RCC 7860 (cell line): ENCODE measurements at places on chromosomes 1 and 21.

DNA sequence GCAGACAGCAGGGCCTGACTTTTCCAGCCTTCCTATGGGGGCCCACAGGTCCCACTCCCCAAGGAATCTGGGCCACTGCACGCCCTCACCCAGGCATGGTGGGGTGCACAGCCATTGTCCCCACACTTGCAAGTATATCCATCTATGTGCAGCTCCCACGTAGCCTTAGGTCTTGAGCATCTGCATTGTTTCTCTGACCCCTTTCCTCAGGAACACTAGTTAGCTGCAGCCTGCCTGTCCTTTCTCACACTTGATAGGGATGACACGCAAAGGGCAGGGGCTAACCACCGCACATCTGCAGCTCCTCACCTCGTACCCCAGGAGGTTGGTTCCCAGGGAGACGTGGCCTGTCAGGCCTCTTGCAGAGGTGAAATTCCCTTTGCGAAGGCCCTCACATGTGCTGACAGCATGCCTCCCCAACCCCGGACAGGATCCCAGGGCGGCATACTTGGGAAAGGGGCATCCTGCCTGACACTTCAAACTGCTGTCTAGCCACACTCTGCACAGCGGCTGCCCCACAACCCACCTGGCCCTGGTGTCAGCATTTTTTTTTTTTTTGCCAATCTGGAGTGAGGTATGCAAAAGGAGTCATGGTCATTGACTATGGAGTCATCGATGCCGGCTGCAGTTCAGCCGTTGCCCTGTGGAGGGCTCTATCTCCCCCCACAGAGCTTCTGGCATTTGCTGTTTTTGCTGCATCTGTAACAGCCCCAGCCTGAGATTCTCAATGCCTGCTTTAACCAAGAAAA is 5.0 kb downstream of the JMJD4 start:
- peak; percentile 28 for DNase-seq

- DNase-seq: no peak
Observed at GRCh38 chr1:157399984-157400382, 152.3 kb downstream of the FCRL5 start.

DNA sequence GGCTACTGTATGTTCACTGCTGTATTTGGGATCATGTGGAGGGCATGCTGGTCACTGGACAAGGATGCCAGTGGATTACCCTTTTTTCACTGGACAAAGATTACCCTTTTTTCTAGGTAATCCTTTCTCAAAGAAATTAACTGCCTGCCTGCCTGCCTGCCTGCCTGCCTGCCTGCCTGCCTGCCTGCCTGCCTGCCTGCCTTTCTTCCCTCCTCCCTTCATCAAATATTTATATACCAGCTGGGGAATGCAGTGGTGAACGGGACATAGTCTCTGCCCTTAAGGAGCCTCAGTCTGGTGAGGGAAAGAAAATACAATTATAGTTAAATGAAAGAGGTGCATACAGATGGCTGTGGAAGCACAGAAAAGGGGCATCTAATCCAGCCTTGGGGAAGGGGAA is 85.0 kb downstream of the PGM1 start:
- DNase-seq: no peak

GRCh38 chr1:203408486-203409481 is 57.9 kb upstream of the FMOD start:
- peak; percentile 36 for DNase-seq

DNA sequence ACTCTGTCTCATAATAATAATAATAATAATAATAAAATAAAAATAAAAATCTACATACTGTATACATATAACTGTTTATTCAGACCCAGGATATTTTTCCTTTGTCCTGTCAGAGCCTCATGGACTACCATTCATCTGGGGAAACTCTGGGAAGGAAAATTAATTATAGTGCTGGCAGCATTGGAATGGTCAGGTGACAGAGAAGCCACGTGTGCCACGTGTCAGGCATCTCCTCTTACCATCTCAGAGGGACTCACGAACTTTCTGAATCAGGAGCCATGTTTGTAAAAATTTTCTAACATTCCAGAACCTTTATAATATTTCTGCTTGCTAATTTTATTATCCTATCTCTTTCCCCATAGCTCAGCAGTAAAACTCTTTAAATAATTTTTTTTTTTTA is 97.8 kb upstream of the HNRNPU start:
- DNase-seq: no peak

DNA sequence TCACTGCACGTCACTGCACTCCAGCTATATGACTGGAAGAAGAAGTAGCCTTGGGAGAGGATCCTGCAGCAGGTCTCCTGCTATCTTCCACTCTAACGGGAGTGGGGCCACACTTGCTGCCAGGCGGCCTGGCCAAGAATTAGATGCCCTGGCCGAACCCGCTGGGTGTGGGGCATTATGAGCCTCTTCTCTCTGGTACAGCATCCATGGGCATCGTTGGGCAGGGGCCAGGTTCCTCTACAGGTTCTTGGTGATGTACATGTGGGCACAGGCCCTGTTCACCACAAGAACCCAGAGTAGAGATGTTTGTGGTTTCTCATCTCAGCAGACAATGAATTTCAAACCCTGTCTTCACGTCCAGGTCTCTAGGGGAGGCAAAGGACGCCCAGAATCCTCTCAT is 370.5 kb downstream of the NPHP4 start:
- DNase-seq: no peak

DNA sequence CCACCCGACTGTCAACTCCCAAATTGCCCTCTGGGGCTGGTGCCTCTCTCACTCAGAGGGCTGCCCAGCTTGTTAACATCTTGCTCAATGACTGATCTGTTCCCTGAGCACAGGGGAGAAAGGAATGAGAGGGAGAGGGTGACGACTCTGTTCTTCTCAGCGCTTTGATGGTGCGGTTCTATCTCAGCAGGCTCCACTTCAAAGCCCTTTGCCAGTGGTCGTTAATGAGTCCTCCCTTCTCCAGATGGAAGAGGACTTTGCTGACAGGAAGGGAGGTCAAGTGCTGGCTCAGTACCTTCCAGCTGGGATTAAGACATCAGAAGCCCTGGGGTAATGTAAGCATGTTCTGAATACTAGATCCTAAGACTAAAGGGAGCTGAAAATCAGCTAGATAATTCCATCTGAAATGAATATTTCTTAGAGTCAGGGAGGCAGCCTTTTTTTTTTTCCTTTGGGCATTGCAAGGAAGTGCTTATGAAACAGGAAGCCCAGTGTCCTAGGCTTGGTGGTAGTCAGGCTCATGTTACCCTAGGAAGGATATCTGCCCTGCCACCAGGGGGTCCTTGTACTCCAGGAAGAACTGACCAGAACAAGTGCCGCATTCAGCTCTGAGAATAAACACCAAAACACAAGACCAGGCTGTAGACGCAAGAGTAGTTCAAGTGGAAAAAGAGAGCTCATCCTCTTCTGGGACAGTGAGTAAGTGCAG is 4.7 kb downstream of the FMOD start:
- DNase-seq: no peak

- no peak for DNase-seq
Observed at GRCh38 chr1:193754151-193754550, 567.7 kb upstream of the B3GALT2 start.

GRCh38 chr1:221696027-221696426 is 45.9 kb downstream of the DUSP10 start:
- DNase-seq: no peak

DNA sequence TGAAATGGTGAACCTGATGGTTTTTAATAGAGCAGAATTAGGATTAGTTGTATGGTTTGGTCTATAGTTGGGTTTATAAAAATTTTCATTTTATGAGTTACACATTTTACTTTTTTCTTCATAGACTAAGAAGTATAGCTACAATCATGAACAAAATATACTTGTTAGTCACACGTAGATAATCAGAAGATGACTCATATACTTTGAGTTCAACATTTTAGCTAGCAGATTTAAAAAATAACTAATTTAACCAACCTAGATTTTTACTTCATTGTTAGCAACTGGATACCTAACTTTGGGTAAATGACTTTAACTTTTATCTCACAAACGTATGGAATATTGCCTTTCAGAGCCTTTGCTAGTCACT is 27.9 kb downstream of the MORC3 start:
- DNase-seq: no peak

GRCh38 chr1:194795917-194796593 is 1609.6 kb upstream of the B3GALT2 start:
- DNase-seq: no peak

DNA sequence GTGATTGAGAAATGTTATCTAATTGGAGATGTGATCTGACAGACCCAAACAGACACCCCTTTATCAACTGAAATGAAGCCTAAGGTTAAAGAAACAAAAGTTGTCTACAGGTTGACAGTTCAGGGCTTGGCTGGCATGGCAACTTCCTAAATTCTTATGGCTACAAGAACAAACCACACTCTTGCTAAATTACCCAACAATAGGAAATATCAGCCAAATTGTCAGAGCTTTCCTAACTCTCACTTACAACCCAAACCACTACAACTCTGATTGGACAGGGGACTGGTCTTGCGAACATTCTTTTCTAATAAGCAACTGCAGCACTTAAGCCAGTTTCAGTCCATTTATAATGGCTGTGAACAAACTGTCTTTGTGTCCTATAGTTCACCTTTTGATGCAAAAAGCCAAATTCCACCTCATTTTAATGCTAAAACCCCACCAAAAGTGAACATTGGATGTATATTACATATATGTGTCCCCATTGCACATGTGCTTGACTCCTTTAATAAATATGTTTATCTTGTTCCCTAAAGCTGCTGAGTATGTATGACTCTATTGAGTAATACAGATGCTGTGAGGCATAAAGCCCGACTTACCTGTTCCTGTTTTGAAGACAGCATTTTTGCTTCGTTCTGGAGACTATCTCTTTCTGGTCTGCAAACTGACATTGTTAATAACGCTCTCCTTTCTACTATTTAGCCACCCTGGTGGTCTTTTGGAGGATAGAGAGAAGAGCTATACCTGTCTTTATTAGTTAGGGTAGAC is 101.3 kb upstream of the HMCN1 start:
- no peak for DNase-seq

DNA sequence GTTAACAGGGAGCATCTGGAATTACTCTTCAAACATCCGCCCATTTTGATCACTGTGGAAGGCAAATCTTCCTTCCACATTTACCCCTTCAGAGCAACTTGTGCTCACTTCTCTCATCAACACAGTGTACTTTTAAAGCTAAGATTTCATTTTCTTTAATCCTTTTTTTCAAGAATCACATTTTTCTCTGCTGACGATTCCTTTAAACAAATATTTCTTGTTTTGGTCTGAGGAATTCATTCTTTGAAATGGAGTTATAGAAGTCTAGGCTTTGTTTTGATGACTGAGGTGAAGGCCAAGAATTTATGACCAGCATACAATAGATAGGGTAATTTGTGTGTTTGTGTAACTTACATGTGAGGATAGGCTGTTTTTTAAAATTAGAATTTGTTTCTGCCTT is 25.6 kb downstream of the LRRC42 start:
- no peak for DNase-seq

GRCh38 chr1:29523136-29523535 is 286.8 kb downstream of the PTPRU start:
- no peak for DNase-seq

DNA sequence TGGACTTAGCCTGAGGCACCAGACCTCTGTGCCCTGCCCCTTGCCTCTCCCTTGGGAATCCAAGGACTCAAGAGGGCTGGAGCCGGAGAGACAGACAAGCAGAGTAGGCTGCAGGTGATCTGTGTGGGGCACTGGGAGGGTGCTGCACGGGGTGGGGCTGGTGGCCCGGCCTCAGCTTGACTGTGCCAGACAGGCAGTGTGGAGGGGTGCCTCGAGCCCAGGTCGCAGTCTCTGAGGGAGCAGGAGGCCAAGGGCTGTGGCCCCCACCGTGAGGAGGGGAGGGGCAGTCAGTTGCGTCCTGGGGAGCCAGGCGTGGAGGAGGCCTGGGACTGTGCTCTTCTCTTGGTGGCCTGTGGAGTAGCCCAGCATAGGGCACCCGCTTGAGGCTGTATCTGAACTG is 4.0 kb downstream of the GABRD start:
- DNase-seq: no peak

DNA sequence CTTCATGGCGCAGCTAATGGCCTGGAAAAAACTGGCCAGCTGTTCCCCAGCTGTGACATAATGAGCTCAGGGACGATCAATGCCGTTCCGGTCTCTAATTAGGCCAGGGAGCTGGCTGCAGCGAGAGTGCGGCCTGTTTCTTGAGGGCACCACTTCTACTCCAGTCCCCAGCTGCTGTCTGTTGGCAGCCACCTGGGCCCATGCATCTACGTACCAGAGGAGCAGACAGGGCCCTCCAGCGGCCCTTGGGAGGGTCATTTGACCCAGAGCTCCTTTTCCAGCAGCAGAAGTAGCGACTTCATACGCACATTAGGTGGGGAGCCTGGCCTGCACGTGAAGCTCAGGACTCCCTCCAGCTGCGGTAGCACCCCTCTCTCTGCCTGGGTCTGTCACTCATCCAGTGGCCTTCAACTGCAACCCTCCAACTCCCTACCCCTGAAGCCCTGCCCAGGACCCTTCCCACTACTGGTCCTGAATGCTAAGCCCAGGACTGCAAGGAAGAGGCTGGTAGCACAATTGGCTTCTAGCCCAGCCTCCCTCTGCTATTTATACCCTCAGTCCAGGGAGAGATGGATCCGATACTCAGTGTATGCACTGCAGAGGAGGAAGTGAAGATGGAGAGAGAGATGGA is 9.1 kb upstream of the GPR61 start:
- DNase-seq: no peak

- peak; percentile 94 for DNase-seq
Observed at GRCh38 chr1:12601700-12602658, 16.0 kb downstream of the DHRS3 start.

- no peak for DNase-seq
Observed at GRCh38 chr1:166151804-166152203, 15.0 kb downstream of the FAM78B start.

GRCh38 chr1:194062962-194063361 is 876.5 kb upstream of the B3GALT2 start:
- DNase-seq: no peak

DNA sequence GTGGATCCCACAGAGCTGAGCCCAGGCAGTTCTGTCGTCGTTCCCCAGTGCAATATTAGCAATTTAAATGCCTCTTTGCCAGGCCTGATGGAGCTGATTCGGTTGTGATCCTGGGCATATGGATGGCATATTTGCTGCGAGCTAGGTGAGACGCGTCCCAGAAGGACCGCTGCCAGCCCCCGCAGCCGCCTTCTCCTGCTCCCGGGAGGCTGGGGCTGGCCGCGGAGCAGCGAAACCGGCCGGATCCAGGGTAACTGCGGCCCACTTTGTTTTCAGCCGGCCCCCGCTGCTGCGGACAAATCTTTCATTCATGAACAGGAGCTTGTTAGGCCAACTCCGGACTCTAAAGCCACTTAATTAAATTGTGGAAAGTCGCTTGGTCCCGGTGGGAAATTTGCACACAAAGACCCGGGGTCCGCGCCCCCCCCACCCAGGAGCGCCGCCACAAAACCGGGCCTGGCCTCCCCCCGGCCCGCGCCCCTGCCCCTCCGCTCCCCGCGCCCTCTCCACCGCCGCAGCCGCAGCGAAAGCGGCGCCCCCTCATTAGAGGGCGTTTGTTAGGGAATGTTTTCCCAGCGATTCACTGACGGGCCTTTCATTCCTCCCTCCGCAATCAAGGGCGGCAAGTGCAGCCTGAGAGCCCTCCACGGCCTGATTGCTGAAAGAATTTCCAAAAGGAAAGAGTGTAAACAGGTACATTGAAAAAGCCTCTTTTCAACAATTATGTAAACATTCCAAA is 383.3 kb downstream of the RRAGC start:
- DNase-seq: no peak
